ENCODE measurements at places on chromosomes 5 and 9. TPM values are rescaled to one million over a fixed set of nuclear protein-coding genes. Genes with fewer than 3 reads are reported as not detected.

- H3K4me1 ChIP-seq, result no peaks in the 10 kb centered on the region
- no peak overlapping the region for H3K27ac ChIP-seq
- H3K36me3 ChIP-seq, result no peaks in the 10 kb centered on the region
- no peak for DNase-seq
- no peaks in the 10 kb centered on the region for H3K27me3 ChIP-seq
- no peak overlapping the region for H3K4me3 ChIP-seq
Observed at GRCh38 chr9:80707120-80707519, 982.2 kb downstream of the TLE1 start.

DNA sequence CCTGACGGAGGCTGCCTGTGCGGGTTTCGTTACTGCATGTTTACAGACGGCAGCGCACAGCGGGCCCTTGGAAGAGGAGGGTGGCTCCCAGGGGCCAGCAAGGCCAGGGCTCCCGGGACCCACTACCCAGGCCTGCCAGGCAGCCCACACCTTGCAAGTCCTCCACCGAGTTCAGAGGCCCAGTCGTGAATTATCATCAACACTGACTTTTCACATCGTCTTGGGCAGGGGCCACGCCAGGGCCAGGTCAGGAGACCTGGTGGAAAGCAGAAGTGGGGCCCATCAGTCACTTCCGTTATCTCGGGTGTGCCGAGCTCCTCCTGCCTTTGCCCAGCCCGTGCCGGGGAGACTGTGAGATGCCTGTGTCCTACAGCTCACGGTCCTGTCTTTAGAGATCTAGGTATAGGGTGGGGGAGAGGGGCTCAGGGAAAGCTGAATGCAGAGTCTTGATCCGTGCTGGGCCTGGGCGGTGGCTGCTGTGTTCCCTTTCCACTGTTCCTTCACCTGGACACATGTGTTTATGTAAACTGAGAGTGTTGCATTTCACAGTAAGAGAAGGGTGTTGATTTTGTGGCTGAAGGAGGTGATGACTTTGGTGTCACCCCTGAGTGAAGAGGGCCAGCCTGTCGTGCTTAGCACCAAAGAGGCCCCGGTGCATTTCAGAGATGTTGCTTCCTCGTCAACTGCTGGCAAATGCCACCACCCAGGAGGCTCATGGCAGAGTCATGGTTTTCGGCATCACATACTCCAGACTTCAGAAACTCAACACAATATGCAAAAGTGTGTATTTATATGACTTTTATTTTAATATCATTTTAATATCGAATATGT, 175.2 kb downstream of the GAPVD1 start:
- DNase-seq, result no peak
- no peaks in the 10 kb centered on the region for H3K27me3 ChIP-seq
- H3K27ac ChIP-seq, result no peak overlapping the region
- H3K36me3 ChIP-seq, result no peaks in the 10 kb centered on the region

DNA sequence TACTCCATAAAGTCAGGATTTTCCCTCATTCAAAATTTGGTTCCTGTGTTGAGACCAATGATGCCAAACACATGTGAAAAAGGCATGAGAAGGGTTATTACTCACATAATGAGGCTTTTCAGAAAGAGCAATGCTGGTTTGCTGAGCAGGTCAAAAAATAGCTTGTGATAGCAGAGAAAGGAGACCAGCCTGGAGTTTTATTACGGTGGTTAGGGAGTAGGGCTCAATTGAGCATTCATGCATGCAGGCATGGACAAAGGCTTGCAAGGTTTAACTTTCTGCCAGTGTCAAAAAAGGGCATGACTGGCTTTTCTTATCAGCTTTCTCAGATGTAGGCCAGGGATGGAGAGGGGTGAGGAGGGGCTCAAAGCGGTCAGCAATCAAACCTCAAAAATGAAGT, 628.3 kb downstream of the DNAH5 start:
- no peak for DNase-seq
- H3K27me3 ChIP-seq, result no peaks in the 10 kb centered on the region
- no peak overlapping the region for H3K27ac ChIP-seq
- H3K4me3 ChIP-seq, result no peak overlapping the region
- no peaks in the 10 kb centered on the region for H3K4me1 ChIP-seq

DNA sequence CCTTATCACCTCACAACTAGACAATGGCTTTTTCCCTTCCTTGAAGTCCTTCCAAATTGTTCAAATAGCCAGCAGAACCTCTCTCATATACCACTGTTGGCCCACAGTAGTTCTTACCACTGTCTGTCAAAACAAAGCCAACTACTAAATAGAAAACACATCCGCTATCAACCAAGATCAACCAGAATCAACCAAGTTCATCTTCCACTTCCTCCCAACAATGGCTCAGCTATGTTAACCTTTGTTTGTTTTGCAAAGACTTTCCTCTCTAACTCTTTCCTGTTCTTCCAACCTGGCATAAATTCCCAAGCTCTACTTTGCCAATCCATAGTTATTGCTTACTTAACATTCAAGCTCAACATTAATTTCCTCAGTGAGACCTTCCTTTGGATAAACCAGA, 15.2 kb downstream of the ELL2 start:
- peaks cover 4% of the 10 kb centered on the region for H3K36me3 ChIP-seq
- peaks cover 19% of the 10 kb centered on the region for H3K4me1 ChIP-seq
- DNase-seq, result no peak
- no peaks in the 10 kb centered on the region for H3K27me3 ChIP-seq
- H3K27ac ChIP-seq, result no peak overlapping the region
- H3K4me3 ChIP-seq, result no peak overlapping the region

DNA sequence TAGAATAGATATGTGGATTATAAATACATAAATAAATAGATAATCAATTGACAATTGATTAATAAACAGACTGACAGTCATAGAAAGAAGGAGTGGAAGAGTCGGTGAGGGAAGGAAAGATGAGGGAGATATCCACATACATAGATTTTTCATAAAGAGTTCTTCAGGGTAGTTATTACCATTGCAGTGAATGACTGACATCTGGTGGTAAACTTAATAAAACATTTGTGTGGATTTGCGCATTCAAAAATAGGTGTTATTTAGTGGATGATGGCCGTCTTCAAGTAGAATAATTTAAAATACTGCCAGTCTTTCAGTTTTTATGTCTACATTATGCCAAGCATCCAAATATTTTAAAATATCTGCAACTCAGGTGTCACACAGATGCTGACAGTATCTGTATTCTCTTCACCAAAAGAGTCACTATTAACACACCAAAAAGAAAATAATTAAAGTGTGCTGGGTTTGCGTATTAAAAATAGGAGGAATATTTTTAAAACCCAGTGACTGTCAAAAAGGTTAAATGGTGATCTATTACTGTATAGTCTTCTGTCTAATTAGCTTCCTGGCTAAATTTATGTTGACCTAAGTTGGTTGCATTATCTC, 78.8 kb downstream of the GIN1 start:
- no peaks in the 10 kb centered on the region for H3K27me3 ChIP-seq
- H3K27ac ChIP-seq, result no peak overlapping the region
- no peaks in the 10 kb centered on the region for H3K4me1 ChIP-seq
- H3K36me3 ChIP-seq, result no peaks in the 10 kb centered on the region
- DNase-seq, result no peak

GRCh38 chr9:76646249-76646648, 118.0 kb upstream of the PCA3 start:
- H3K4me3 ChIP-seq, result no peak overlapping the region
- peaks cover 7% of the 10 kb centered on the region for H3K4me1 ChIP-seq
- no peaks in the 10 kb centered on the region for H3K27me3 ChIP-seq

PRRX2 gene
- total RNA-seq, result 0.83 TPM

KIF3A gene
- 5.0 TPM for total RNA-seq
